ENCODE measurements at places on chromosomes 11 and 22.

DNA sequence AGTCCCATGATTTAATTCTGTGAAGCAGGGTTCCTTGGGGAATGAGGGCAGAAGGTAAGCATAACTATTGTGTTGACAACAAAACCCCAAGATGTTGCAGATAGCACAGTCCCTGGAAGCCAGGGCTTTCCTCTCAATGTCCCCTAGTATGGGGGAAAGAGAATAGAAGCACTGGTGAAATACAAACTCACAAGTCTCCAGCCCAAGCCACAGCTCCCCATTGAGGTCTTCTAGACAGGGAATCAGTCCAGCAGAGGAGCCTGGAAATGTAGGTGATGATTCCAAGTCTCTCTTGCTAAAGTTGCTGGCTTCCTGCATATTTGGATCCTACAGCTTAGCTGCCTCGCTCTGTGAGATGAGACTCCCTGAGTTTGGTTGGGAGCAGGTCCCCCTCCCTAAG lies 31.7 kb upstream of the DRD2 start:
- DNase-seq, result no peak

DNA sequence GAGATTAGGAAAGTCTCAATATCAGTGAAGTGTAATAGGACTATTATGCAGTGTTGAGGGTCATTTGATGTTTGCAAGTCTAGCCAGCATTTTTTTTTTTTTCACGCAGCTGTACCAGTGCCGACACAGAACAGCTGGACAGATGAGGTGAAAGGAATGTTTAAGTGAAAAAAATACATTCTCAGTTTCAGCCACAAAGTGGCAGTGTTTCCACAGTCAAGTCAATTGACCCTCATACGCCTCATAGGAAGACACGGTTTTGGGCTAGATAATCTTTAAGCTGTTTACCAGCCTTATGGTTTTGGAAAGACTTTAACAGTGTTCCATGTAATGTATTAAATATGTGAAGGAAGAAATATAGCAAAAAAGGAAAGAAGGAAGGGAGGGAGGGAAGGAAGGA lies 349.9 kb upstream of the ANO3 start:
- no peak for DNase-seq

GRCh38 chr11:69460540-69461257 lies 20.8 kb upstream of the LINC01488 start:
- no peak for DNase-seq

GRCh38 chr11:88415495-88415894 lies 78.0 kb upstream of the CTSC start:
- DNase-seq, result no peak

- no peak for DNase-seq
Observed at GRCh38 chr11:116856423-116856822, 19.0 kb upstream of the APOA1 start.

- no peak for DNase-seq
Observed at GRCh38 chr22:23557036-23557435, 23.1 kb downstream of the IGLL1 start.

DNA sequence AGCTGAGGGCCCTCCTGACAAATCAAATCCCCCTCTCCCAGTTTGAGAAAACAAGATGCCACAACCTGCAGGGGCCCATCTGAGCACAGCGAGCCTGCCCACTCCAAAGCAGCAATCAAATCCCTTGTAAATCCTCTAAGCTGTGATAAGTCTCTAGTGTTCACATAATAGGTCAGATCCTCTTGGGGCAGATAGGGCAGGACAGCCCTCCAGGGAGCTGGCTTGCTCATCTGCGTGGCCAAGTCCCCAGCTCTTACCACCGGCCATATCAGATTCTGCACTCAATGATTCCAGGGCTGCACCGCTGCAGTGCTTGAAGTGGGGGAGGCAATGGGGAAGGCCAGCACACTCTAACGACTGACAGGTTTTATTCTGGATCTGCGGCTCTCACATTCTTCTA lies 29.6 kb upstream of the FLI1 start:
- no peak for DNase-seq

DNA sequence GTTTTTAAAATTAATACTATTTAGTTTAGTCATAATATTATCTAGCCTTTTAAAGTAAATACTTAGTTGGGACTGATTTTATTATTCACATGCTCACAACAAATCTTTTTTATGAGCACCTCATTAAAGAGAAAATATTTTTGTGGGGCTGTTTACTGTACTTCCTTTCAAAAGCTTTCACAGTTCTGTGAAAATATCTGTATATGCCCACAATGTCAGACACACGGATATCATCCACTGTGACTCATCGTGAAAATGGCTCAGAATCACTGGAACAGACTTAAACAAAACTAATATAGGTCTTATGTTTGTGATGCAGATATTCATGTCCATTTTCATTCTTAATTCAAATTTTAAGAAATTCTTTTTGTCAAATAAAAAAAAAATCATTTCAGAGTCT lies 305.2 kb downstream of the RAB38 start:
- DNase-seq, result no peak

GRCh38 chr11:122071709-122072202 lies 44.3 kb downstream of the BLID start:
- DNase-seq, result no peak

- DNase-seq, result no peak
Observed at GRCh38 chr11:92931746-92932422, 37.6 kb upstream of the MTNR1B start.

DNA sequence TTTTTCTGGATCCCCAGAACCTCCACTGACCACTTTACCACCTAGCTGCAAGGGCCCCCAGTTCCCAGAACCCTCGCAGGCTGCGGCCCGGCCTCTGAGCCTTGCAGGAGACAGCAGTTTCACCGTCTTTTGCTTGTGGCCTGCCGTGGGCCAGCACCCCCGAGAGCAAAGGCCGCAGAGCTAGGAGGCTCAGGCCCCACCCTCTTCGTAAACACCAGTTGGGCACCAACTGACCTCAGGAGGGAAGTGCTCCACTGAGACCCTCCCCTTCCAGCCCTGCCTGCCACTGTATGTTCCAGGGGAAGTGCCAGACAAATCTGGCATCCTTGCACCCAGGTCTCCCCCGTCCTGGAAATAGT lies 23.4 kb upstream of the CREB3L1 start:
- no peak for DNase-seq

- no peak for DNase-seq
Observed at GRCh38 chr11:20327377-20327935, 36.1 kb upstream of the HTATIP2 start.

- DNase-seq, result no peak
Observed at GRCh38 chr11:36314434-36314767, 18.3 kb downstream of the PRR5L start.

GRCh38 chr11:19499026-19499669 lies 213.5 kb upstream of the NAV2 start:
- no peak for DNase-seq

DNA sequence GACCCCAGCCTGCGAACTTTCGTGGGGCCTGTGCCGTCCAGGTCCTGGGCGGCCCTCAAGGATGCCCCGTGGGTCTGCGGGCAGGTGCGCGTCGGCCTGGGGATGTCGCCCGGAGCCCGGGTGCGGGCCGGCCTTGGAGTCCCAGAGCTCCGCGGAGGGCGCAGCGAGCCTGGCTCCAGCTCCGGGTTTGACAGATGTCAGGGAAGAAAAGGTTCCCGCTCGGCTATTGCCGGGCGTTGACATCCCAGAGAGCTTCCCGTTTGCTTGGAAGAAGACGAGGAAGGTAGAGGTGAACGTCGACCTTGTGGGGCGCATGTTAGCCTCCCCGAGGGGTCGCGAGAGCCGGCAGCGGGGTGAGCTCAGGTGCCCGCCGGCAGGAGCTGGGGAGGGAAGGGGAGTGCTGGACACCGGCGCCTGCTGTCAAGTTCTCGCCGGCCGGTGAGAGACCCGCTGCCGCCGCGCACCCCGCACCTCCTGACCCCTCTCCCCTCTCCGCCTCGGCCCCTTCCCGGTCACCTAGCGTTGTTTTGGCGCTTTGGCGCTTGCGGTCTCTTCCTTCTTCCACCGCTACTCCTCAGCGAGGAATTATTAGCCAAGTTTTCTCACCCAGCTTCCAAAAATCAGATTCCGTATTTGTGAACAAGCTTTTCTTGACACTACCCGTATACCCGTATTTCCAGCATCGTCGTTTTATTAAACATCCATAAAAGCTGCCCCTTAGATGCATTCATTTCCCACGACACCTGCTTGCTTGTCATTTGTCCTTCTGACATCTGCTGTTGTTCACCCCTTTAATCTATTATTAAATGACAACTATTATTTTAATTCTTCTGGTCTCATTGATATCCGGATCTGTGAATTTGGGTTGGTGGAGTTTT lies 1.3 kb downstream of the BMAL1 start:
- no peak for DNase-seq

GRCh38 chr11:9562716-9563115 lies 10.8 kb upstream of the WEE1 start:
- no peak for DNase-seq

DNA sequence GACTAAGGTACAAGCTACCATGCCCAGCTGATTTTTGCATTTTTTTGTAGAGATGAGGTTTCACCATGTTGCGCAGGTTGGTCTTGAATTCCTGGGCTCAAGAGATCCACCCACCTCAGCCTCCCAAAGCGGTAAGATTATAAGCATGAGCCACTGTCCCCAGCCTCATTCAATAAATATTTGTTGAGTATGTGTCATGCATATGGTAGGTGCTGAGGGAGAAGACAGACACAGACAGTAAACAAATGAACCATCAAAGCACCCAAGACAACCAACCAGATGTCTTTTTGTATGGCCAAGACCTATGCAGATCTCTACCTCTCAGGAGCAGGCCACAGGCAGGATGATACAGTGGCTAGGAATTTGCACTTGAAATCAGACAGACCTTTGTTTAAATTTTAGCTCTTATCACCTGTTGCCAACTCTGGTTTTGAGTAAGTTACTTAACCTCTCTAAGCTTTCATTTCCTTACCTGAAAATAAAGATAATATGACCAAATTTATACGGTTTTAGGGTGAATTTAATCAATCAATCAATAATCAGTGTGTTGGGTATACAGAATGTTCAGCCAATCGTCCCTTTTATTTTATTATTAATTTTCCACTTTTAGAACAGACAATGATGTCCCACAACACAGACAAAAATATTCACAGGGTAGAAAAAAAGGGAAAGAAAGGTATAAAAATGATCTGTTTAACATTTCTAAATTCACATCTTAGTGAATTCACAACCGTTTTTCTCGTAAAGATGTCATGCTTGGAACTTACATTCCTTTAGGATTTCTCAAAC lies 128.2 kb downstream of the SGSM3 start:
- no peak for DNase-seq

GRCh38 chr11:128289048-128289447 lies 298.3 kb downstream of the ETS1 start:
- DNase-seq, result no peak

DNA sequence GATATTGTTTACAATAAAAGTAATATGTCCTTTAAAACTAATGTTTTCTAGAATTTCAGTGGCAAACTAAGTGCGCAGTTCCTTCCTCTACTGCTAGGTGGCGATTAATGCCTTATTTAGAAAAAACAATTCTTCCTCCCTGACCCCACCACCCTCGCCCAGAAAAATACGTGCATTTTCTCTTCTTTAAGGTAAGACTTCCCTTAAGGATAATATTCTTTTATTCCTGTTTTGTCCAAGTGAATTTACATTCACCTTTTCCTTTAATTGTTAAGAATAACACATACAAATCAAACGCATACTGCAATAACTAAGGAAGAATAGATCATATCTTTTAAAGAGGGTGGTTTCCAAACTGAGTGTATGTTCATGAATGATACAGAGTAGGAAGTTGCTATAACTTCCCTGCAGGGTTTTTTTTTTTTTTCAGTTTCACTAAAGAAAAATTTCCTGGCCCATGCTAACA lies 17.0 kb upstream of the PSMA1 start:
- peak; percentile 59 for DNase-seq

DNA sequence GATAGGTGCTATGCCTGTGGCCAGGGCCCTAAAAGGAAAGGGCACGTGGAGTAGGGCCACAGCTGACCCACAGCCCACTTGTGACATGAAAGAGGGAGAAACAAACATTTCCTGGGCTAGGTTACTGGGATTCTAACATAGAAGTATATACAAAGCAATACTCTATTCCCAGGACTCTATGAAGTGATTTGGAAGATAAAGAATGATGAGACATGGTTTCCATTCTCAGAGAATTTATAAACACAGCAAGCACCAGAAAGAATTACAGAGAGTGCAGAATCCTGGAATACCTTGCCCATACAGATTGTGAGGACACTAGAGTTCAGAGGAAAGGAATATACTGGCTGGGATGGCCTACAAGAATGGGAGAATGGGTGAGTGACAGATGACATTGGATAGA lies 86.4 kb downstream of the KIRREL3 start:
- DNase-seq, result no peak

- DNase-seq, result no peak
Observed at GRCh38 chr22:43796567-43796966, 15.5 kb downstream of the EFCAB6 start.

DNA sequence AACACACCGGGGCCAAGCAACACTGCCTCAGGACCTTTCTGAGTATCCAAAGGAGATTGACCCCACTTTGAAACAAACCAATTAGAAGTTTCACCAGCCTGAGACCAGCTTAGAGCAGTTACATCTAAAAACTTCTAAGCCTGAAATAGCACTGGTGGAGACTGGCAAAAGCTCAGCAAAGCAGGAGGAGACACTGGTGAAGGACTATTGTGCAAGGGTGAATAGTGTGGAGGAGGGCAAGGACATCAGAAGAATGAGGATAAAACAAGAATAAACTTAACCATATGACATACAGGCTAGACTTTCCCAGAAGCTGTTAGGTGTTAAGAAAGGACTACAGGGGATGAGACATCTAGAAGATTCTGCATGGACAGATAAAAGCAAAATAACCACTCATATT lies 152.4 kb downstream of the FCHSD2 start:
- DNase-seq, result no peak

- DNase-seq, result no peak
Observed at GRCh38 chr11:132095230-132096131, 725.1 kb downstream of the NTM start.

DNA sequence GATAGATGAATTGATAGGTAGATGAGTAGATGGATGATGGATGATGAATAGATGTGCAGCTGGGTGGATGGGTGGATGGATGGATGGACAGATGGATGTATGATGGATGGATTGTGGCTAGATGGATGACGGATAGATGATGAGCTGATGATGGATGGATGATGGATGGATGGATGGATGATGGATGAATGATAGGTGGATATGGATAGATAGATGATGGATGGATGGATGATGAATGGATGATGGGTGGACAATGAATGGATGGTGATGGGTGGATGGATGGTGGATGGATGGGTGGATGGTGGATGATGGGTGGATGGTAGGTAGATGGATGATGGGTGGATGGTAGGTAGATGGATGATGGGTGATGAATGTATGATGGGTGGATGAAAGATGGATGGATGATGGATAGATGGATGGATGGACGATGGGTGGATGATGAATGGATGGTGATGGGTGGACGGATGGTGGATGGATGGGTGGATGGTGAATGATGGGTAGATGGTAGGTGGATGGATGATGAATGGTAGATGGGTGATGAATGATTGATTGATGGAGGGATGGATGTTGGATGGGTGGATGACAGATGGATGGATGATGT lies 1261.7 kb downstream of the BRD1 start:
- no peak for DNase-seq
